Omental fat pad (tissue), 4 donors: ENCODE measurements at places on chromosomes 7 and 10. TPM values are rescaled to one million over a fixed set of nuclear protein-coding genes. Genes with fewer than 3 reads are reported as not detected.

TIMM23B gene
- 53.6 TPM for total RNA-seq

CHRM2 gene
- not detected for total RNA-seq

PTPRZ1 gene
- 13.3 TPM for total RNA-seq

RAMP3 gene
- total RNA-seq, result 24.6 TPM

ANXA8L1 gene
- 284 TPM for total RNA-seq

HOGA1 gene
- 8.7 TPM for total RNA-seq

MKX gene
- 1.1 TPM for total RNA-seq

MMD2 gene
- total RNA-seq, result not detected

BHLHA15 gene
- not detected for total RNA-seq

GBX1 gene
- total RNA-seq, result not detected

SPDYE5 gene
- not detected for total RNA-seq

DNA sequence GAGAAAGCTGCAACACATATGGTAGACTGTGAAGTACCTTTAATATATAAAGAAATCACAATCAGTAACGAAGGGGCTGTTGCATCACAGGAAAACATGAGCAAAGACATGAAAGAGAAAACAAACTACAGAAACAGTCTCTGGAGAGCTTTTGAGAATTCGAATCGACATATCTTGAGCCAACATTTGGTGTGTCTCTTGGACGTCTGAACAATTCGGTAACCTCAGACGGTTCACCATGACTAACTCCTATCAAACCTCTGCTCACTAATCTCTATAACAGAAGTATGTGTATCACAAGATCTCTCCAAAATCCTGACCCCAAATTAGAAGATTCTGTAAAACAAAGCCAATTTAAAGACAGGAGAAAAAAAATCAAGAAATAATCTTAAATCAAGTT is 262.0 kb upstream of the YAE1 start:
- no peak for DNase-seq

DNA sequence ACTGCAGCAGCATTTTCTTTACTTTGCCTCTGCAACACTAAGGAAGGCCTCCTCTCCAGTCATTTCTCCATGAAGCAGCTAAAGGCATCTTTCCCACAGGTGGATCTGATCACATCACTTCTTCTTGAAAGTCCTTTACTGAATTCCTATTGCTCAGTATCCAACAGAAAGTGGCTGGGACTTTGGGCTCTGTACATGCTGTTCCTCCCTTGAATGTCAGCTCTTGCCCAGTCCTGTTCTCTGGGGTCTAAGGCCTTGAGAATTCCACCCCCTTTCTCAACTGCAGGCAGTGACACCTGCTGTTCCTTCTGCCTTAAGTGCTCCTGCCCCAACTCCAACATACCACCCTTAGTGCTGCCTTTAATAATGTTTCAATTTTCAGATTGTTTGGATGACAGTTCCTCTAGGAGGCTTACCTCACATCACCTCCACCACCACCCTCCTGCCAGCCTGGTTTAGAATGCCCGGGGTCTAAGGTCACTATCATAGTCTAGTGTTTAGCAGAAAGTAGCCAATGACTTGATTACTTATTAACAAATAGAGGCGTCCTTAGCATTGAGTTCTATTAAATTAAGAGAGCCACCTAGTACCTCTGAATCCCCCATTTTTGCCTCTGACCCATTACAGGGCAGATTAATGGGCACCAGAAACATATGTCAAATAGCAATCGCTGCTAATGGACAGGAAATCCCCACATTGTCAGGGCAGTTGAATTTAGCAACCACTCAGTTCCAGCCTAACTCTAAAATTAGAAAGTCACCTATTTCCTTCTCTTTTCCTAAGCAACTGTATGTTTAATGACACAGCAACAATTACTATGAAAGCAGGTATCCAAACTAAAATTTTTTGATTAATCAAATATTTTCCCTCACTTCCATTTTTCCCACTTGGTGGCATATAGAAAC is 11.4 kb downstream of the INHBA start:
- no peak for DNase-seq

DNA sequence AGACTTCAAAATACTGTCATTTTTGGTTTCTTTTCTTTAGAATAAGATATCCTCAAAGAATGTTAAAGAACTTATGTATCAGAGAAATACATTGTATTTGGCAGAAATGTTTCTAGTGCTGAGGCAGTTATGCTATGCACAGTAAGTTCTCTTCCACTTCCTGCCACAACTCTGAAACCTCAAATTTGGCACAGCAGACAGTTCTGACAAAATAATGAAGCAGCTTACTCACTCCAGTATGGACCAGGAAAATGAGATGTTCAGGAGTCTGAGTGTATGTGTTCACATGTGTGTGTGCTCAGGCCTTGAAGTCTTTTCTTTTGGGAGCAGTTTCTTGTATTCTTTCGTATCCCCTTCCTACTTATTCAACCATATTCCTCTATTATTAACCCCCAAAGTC is 197.0 kb upstream of the AGK start:
- DNase-seq, result no peak

- DNase-seq, result no peak
Measured at GRCh38 chr10:36263871-36264270, 621.8 kb upstream of the FZD8 start.

GRCh38 chr7:151796091-151796870 is 80.6 kb downstream of the PRKAG2 start:
- no peak for DNase-seq

GRCh38 chr10:48981310-48981907 is 41.8 kb upstream of the LRRC18 start:
- no peak for DNase-seq

GRCh38 chr7:90839316-90839715 is 243.2 kb downstream of the CDK14 start:
- DNase-seq, result no peak

- no peak for DNase-seq
Measured at GRCh38 chr10:88227342-88228018, 355.6 kb downstream of the RNLS start.

- no peak for DNase-seq
Measured at GRCh38 chr10:101142533-101143344, 11.6 kb downstream of the TLX1 start.

GRCh38 chr10:129386415-129387257 is 80.4 kb upstream of the MGMT start:
- no peak for DNase-seq

- DNase-seq, result no peak
Measured at GRCh38 chr7:154644366-154644765, 358.6 kb downstream of the PAXIP1 start.

- DNase-seq, result no peak
Measured at GRCh38 chr10:61942604-61943461, 41.3 kb downstream of the ARID5B start.

- no peak for DNase-seq
Measured at GRCh38 chr7:24255139-24255538, 28.9 kb upstream of the NPY start.

DNA sequence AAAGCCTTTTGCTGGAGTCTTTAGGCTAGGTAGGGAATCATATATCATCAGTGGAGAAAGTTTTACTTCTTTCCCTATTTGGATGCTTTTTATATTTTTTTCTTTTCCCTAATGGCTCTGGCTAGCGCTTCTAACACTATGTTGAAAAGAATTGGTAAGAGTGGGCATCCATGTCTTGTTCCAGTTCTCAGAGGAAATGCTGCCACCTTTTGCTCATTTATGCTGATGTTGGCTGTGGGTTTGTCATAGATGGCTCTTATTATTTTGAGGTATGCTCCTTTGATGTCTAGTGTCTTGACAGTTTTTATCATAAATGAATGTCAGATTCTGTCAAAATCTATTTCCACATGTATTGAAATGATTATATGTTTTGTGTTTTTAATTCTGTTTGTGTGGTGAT is 1544.1 kb downstream of the REEP3 start:
- no peak for DNase-seq

DNA sequence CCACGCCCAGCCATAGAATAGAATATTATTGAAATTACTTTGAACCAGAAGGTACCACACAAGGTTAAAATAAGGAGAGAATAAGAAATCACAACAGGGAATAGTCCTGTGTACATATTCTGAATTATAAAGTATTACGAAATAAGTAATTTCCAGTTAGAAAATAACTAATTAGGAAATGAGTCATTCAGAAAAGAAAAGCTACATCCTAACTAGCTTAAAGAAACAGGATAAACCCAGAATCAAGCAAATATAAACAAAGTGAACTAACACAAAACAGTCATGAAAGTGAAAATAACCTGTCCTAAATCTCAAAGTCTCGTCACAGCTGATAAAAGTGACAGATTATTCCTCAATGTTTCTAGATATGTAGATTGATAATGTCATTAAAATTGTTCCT is 74.8 kb upstream of the NEBL start:
- DNase-seq, result no peak

- DNase-seq, result no peak
Measured at GRCh38 chr7:38318803-38319416, 45.5 kb upstream of the TARP start.

DNA sequence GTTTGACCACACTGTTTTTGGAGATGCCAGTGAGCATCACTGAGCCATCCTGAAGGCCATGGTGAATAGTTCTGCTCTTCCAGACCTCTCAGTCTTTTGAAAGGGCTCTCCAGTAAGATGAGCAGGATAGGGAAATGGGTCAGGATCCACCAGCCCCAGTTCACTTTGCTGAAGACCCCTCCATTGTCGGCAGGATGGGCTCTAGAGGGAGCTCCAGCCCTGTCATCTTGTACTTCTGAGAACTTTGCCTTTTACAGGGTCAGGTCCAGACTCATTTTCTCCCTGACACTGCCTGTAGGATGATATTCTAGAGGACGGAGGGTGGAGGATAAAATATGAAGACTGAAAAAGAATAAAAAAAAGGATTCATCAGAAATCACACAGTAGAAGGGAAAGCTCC is 13.1 kb downstream of the LHFPL3 start:
- DNase-seq, result no peak

GRCh38 chr7:24706211-24707170 is 50.8 kb downstream of the GSDME start:
- DNase-seq, result no peak
